AG08395 (cell line): ENCODE measurements at places on chromosomes 12 and 14.

- DNase-seq: no peak
Observed at GRCh38 chr14:93954900-93955849, 21.2 kb downstream of the ASB2 start.

GRCh38 chr14:29925101-29925722 is 2.4 kb downstream of the PRKD1 start:
- peak; percentile 64 for DNase-seq

DNA sequence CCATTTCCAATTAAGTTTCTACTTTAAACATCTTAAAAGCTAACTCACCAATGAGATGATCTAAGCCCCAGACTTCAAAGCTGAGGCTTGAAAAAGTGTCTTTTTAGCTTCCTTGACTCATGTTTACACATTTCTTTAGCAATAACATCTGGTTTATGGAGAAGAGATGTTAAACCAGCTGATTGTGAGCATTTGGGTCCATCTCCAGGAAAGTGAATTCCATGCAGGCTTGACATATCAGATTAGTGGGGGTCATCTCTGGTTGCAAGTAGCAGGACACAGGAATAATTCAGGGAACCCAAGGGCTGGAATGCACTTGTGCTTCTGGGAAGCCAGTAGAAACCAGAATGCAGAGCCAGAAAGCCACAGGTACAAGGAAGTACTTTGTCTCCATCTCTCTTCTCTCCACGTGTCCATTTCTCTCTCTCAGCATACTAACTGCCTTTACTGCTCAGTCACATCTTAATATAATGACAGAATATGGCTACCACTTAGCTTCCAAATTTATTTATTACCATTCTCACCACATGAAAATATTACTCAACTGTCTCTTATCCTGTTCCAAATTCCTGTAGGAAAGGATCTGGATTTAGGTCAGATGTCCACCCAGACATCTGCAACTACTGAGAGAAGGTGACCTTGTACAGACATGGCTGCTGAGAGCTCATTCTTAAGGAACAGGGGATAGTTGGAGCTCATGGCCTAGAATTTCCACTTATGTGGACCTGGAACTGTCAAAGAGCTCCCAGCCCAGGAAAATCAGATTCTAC is 104.4 kb downstream of the SCN8A start:
- peak; percentile 46 for DNase-seq

DNA sequence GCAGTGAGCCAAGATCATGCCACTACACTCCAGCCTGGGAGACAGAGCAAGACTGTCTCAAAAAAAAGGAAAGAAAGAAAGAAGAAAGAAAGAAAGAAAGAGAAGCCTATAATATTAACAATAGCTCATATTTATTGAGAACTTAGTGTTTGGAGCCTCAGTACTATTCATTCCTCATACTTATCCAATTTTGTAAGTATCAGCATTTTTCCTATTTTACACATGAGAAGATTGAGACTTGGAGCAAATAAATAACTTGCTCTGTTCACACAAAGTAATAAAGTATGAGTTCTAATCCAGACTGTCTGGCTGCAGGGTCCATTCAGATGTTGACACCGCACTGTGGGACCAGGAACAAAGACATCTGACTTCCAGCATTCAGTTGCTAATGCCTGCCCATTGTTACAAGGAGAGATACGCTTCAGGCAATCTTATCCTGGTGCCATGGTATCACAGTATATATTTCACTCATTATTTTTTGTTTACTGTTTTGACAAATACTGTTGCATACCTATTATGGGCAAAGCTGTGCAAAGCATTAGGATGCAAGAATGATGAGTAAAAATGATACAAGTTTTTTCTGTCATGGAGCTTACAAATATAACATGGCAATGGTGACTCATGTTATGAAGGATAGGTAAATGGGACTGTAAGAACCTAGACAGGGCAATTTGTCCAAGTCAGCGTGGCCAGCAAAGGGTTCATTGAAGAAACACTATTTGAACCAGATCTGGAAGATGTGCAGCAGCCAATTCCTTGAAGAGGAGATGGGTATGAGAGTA is 21.4 kb upstream of the TMTC2 start:
- no peak for DNase-seq

DNA sequence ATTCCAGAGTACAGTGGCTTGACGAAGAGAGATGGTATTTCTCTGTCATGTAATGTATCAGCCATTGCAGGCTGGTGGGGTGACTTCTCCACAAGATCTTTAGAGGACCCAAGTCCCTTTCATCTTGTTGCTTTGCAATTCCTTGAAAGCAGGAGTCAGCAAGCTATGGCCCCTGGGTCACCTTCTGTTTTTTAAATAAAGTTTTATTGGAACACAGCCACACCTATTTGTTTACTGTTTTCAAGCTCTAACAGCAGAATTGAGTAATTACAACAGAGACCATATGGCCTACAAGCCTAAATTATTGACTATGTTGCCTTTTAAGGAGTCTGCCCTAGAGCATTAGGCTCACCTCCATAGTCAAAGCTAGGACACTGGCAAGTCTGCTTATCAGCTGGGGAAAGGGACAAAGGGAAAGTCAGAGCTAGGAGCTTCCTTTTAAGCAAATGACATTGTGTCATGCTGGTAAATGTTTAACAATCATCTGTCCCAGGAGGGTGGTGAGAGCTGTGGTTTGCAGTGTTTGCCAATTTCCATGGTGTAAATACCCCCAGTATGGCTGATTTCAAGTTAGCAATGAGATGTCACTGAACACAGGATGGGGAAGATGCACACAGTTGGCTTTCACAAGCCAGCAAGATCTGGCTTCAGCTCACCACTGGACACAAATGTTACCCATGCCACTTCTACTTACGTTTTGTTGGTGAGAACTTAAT is 87.7 kb upstream of the PWP1 start:
- no peak for DNase-seq

GRCh38 chr14:60164404-60164711 is 840 bp downstream of the DHRS7 start:
- no peak for DNase-seq

GRCh38 chr14:104770851-104771272 is 17.9 kb downstream of the SIVA1 start:
- peak; percentile 21 for DNase-seq

- no peak for DNase-seq
Observed at GRCh38 chr14:105206873-105207272, 25.8 kb upstream of the NUDT14 start.

- peak; percentile 77 for DNase-seq
Observed at GRCh38 chr14:104094709-104095425, 9.4 kb downstream of the ASPG start.

GRCh38 chr12:50062728-50063460 is 5.5 kb downstream of the ASIC1 start:
- no peak for DNase-seq

DNA sequence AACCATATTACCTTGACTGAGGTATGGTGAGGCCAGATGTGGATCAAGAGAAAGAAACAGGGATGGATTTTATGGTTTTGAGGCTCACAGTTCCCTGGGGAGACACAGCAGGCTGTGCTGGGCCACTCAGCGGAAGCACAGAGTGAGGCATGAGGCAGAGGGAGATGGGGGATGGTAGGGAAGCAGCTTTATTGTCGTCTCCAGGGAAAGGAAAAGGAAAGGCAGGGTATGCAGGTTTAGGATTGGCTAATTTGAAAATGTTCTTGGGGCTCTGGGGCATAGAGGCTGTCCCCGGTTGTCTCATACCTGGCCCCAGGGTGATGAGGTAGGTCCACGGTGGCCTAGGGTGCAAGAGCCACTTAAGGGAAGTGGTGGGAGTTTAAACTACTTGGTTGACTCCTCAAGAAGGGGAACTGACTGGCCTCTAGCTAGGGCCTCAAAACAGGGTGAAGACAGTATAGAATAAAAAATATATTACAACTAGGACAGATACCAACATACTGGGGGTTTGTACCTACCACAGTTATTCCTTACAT is 322.8 kb downstream of the RGS6 start:
- DNase-seq: no peak

GRCh38 chr14:20455355-20456300 is 602 bp downstream of the APEX1 start:
- peak; percentile 65 for DNase-seq

DNA sequence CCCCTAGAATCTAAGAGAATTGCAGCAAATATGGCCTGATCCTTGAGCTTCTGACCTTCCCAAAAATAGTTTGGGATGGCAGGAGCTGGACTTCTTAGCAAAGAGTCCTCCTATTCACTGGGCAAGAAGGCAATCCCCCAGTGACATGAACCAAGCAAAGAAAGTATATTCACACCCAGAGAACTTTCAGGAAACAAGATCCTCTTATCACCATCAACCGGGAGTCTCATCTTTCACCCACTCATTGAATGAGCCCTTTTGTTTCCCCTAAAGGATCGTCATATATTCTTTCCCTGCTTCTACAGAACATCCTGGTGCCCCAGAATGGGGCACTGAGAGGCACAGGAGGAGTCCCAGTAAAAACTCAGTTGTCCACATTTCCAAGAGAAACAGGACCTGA is 19.7 kb downstream of the SPTB start:
- no peak for DNase-seq
